ENCODE measurements at places on chromosomes 2 and 18.

GRCh38 chr2:129881786-129882396 lies 97.6 kb upstream of the RAB6C start:
- DNase-seq = no peak

DNA sequence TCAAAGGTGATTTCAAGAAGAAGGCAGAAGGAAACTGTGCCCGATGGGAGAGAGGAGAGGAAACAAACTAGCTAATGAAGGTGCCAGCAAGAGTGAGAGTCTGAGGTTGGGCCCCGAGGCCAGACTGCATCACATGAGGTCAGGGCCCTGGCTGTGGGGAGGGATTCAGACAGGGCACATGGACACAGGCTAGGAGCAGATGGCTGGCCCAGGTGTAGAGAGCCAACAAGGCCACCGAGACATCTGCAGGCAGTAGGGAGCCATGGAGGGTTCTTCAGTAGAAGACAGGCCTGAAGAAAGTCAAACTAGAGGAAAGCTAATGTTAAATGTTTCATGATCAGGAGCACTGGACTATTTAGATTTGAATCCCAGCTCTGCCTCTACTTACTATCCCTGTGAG lies 755.0 kb upstream of the RAB6C start:
- DNase-seq = no peak

DNA sequence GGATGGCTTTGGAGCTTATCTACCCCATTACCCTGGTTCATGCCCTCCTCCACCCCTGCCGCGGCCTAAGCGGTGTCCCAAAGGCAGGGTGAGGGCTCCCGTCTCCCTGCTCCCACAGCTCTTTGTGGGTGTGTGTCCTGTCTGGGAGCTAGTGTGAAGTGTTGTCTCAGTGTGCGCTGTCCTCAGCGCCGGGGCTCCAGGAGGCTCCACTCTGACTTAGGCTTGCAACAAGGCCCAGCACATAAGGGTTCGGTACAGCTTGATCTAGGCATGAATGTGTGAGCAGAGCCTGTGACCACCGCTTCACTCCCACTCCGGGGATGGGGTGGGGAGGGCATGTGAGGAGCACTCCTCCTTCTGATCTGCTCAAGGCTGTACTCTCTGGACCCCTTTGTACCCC lies 1.2 kb downstream of the MC2R start:
- DNase-seq = no peak

DNA sequence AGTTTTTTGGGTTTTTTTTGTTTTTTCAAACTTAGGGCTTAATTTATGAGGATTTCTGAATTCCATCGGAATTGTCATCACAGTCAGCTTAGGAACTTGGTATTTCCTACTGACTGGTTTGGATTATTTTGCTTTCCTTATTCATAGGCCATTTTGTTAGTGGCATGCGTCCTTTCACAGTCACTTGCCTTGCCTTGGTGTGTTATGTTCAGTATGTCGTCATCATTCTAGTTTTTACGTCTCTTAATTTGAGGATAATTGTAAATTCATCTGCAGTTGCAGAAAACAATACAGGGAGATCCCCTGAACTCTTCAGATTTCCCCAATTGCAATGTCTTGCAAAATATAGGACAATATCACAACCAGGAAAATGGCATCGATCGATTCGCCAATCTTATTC lies 485.3 kb downstream of the CBLN2 start:
- no peak for DNase-seq

DNA sequence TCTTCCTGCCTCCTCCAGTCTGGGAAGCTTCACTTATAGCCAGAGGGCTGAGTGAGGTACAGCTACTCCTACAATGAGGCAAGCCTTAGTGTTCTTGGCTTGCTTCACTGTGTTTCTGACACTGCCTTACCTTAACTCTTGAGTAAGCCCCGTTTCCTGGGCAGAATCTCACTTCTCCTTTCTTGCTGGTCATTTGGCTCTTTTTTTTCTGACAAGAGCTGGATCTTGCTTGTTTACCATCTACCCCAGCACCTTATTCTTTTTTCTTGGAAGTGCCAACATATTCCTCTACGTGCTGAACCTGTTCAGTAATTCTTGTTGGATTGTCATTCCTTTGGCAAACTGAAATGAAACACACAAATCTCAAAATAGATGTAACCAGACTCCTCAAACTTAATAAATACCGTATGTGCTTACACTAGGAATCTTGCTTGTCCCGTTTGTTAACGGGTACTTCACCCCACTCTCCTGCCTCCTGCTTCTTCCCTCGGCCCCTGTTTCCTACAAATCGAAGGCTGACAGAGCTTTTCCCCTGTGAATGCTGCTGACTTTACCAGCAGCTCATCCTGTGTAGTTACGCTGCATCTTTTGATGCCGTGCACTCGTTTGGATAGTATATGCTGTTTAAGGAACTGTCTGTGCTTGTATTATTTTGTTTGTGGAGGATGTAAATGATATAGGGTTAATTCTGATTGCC lies 132.2 kb downstream of the FMNL2 start:
- DNase-seq = no peak

DNA sequence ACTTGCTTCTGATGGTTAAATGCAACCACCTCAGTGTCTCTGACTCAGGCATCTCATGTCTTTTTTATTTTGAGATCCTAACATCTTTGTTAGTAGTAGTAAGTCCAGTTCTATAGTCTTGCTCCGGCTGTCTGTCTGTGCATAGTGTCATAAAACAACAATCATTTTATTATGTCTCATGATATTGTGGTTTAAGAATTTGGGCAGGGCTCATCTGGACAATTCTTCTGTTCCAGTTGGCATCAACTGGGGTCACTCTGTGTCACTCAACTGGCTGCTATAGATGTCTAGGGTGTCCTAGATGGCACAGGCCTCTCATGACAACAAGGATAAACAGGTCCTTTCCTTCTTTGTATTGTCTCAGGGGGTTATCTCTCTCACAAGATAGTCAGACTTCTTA lies 299.6 kb upstream of the ZNF521 start:
- no peak for DNase-seq

- DNase-seq = no peak
Observed at GRCh38 chr2:128008074-128008672, 19.7 kb downstream of the SAP130 start.

- no peak for DNase-seq
Observed at GRCh38 chr2:113799375-113799774, 42.9 kb upstream of the SLC35F5 start.

GRCh38 chr2:210169516-210170195 lies 1.6 kb downstream of the KANSL1L start:
- no peak for DNase-seq

- DNase-seq = no peak
Observed at GRCh38 chr18:7248877-7249276, 18.0 kb downstream of the LRRC30 start.

DNA sequence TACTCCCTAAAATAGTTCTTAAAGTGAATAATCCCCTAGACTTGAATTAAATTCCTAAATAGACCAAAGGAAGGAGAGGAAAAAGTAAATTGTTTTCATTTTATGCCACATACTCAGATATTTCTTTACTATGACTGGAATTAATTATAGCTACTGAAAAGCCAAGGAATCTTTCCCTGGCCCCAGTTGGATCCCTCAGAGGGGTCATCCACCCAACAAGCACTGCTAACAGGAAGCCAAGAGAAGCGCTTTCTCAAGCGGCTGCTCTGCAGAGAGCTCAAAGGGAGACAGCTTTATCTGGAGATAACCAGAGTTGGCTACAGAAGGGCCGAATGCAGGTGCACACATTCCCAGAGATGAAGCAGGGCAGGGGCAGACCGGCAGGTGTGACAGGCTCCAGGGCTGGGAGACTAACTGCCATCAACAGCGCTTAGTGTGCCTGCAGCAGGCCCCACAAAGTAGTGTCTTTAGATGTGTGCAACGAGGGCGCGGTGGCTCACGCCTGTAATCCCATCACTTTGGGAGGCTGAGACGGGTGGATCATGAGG lies 51.1 kb downstream of the POLR1A start:
- DNase-seq = no peak

GRCh38 chr2:10951558-10952414 lies 40.1 kb downstream of the KCNF1 start:
- no peak for DNase-seq

GRCh38 chr18:3411854-3412268 lies 38.1 kb upstream of the TGIF1 start:
- DNase-seq = no peak
